Retinal pigment epithelial cell (primary cell): ENCODE measurements at places on chromosomes 1 and 21.
A peak's percentile ranks its signal among the peaks of the same experiment; 100 is the strongest.

DNA sequence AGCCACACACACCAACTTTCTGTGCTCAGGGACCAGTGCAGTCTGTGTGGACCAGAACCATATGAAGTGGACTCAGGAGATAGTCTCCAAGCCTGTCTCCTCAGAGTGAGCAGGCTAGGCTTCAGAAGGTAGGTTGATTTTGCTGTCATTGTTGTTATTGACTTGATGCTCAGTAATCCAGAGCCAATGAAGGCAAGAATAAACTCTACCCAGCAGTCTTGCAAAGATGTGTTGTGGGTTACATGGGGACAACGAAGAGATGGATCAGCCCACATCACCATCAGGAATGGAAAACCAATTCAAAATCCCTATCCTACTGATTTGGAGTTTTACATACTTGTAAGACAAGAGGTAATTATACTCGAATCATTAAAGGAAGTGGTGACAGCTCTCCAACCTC is 37.4 kb downstream of the PHC2 start:
- no peak for DNase-seq

DNA sequence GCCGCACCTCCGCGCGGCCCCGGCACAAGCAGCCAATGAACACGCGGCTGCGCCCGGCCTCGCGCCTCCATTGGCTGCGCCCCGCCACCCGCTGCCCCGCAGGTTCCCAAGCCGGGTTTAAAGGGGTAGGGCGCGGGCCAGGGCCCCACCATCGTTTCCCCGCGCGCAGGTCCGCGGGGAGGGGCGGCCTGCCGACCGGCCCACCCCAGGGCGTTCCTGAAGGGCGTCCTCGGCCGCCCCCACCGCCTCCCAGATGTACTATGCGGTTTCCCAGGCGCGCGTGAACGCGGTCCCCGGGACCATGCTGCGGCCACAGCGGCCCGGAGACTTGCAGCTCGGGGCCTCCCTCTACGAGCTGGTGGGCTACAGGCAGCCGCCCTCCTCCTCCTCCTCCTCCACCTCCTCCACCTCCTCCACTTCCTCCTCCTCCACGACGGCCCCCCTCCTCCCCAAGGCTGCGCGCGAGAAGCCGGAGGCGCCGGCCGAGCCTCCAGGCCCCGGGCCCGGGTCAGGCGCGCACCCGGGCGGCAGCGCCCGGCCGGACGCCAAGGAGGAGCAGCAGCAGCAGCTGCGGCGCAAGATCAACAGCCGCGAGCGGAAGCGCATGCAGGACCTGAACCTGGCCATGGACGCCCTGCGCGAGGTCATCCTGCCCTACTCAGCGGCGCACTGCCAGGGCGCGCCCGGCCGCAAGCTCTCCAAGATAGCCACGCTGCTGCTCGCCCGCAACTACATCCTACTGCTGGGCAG is at the start of gene OLIG1:
TSS of gene OLIG1 (plus strand) at position 148 of the 750 bp plus-strand sequence. CDS start at position 254, 106 bp downstream.
- no peak for DNase-seq

- DNase-seq, result no peak
Observed at GRCh38 chr1:203671047-203671446, 44.4 kb downstream of the ATP2B4 start.

GRCh38 chr1:108107658-108108057 is 92.5 kb downstream of the SLC25A24 start:
- no peak for DNase-seq

DNA sequence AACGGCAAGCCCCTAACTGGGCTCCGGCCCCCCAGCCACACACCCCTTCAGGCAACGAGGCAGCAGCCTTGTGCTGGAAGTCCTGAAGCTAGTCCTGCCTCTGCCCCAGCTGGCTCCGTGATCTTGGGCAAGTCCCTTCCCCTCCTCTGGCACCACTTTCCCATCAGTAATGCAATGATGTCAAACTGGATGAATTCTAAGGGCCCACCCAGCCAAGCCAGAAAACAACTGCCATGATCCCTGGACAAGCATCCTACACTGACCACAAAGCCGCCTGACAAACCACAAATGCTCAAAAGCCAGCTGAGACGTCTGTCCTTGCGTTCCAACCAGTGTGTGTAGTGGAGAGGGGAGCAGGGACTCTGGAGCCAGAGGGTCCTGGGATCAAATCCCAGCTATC is 26.8 kb downstream of the IFFO2 start:
- DNase-seq, result no peak

DNA sequence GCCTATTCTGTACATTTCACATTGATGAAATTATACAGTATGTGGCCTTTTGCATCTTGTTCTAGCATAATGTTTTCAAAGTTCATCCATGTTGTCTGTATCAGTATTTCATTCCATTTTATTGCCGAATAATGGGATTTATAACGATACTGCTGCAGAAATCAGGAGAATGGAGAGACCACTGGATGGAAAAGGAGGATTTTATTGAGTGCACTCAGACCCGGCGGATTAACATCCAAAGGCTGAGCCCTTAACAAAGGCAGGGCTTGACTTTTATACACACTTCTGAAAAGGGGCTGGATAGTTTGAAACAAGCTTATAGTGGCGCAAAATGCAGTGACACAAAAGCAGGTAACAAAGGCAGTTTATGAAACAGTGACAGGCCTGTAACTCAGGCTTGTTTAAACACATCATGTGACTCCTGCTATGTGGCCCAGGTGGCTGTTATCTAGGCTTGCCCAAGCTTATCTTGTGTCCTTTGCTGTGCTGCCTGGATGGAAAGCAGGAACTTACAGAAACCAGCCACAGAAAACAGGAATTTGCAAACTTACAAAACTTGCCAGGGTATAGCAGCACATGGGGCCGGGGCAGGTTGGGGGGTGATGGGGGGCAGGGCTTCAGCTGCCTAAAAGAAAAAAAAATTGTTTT is 32.8 kb upstream of the KCNJ15 start:
- no peak for DNase-seq

DNA sequence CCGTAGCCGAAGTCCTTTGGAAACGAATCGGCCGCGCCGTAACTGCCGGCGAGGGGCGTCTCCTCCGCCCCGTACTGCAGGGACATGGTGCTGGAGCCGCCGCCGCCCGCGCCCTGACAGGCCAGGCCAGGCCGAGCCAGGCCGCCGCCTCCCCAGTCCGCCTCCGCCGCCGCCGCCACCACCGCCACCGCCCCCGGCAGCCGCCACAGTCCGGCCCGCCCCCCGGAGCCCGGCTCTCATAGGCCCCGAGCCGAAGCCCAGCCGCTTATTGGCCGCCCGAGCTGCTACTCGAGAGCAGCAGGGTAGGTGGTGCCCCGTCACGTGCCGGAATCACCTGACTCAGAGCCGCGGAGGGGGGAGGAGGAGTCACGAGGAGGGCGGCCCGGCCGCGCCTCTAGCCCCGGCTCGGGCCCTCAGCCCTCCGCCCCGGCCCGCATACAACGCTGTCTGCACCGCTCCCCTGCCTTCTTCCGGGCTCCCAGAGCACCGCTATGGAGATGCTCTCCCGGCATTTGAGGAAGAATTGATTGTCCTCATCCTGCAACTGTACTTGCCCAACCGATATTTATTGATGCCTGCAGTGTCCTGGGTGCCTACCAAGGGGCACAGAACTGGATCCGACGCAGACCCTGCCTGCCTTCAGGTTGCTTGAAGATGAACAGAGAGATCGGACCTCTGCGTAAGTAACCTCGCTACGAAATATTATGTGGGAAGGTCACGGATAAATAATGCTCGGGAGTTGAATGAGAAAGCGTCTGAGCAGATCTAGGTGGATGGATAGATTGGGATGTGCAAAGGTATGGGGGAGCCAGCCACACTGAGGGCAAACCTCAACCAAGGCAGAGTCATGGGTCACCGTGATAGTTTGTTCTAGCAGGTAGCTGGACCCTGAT is at the start of gene RRAGC:
TSS of gene RRAGC (minus strand) at position 212 of the 893 bp plus-strand sequence. CDS start at position 86, 126 bp downstream.
- DNase-seq, result peak; percentile 90

GRCh38 chr1:169112241-169112640 is 5.8 kb downstream of the ATP1B1 start:
- no peak for DNase-seq

DNA sequence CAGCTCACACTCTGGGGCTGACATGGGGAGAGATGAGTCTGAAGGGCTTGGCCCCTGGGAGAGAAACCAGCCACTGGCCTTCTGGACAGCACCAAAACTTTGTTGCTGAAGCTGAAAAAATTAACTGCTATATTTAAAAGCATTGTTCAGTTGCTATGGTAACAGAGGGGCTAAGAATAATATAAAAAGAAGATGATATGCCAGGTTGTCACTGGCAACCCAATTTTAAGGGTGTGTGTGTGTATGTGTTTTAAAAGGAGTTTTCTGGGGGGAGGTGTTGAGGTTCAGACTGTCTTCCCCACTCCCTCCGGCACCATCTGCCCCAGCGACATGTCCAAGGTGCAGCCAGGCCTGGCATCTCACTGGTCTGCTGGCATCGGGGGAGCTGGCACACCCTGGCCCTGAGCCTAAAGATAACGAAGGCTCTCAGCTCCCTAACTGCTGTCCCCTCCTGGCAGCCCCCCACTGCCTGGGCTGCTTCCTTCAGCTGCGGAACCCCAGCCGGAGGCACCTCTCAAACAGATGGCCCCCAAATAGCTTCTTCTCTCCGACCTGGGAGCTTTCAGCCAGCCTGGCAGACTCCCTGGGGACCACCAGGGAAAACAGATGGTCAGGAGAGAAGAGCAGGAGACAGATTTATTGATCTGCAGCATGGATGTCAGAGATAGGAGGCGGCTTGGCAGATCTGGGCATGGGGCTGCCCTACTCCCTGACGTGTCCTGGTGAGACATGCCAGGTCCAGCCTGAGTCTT is 203.9 kb downstream of the HIVEP3 start:
- no peak for DNase-seq

GRCh38 chr1:29397256-29397590 is 160.9 kb downstream of the PTPRU start:
- DNase-seq, result no peak

DNA sequence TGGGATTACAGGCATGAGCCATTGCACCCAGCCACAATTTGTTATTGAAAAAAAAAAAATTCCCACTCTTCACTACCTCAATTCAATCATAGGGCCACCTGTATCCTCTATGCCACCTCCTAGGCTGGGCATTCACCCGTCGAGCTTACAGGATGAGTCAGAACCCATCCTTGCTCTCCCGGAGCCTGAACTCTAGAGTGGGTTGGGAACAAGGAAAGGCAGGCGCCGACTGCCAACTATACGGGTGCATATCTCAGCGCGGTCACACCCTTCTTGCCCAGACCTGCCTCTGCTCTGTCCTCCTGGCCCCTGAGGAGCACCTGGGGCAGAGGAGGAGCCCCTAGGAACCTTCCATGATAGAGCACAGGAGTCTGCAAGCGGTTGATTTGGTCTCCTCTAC is 21.4 kb upstream of the LBR start:
- no peak for DNase-seq

DNA sequence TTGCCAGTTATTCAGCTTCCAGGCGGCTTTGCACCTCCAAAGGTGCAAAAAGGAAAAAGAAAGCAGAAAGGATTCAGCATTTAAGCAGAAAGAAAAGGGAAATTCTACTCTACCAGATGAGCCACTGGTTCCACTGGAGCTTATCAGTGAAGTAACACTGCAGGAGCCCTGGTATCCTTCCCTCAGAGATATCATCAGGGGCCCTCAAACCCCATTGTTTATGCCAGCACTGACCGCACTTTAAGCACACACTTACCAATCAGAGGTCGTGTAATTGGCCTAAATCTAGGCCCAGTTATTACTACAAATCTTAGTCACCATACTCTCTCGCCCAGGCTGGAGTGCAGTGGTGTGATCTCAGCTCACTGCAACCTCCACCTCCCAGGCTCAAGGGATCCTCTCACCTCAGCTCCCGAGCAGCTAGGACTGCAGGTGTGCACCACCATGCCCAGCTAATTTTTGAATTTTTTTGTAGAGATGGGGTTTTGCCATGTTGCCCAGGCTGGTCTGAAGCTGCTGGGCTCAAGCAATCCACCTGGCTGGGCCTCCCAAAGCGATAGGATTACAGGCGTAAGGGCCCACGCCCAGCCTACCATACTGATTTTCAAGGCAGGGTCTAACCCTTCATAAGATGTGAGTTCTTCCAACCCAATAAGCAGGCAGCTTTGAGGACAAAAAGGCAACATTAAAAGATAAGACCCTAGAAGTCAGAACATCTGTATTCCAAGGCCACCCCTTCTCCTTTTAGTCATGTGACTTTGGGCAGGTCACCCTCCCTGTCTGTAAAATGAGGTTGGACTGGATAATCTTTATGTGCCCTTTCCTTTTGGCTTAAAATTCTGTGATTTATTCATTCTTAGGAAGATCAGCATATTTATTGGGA is 125.3 kb downstream of the SYT2 start:
- DNase-seq, result no peak

GRCh38 chr1:116008656-116009390 is 32.5 kb downstream of the SLC22A15 start:
- no peak for DNase-seq

DNA sequence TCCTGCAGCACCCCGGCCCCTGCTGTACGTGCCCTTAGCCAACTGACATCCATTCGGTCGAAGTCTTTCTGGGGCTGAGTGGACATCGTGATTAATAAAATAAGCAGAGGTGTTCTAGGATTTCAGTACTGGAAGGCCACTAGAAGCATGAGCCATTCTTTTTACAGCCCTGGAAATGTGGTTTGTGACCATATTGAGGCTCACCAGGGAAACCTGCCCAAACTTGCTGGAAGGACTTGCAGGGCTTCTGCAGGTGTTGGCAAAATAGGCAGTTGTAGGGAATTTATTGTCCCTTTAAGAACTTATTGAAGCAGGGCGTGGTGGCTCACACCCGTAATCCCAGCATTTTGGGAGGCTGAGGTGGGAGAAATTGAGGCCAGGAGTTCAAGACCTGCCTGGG is 80.8 kb downstream of the DOP1B start:
- DNase-seq, result no peak

- DNase-seq, result no peak
Observed at GRCh38 chr1:168100315-168101002, 36.3 kb downstream of the GPR161 start.

GRCh38 chr1:62809788-62810187 is 25.9 kb downstream of the ATG4C start:
- DNase-seq, result no peak

GRCh38 chr1:33696962-33697361 is 166.9 kb upstream of the HMGB4 start:
- DNase-seq, result no peak

DNA sequence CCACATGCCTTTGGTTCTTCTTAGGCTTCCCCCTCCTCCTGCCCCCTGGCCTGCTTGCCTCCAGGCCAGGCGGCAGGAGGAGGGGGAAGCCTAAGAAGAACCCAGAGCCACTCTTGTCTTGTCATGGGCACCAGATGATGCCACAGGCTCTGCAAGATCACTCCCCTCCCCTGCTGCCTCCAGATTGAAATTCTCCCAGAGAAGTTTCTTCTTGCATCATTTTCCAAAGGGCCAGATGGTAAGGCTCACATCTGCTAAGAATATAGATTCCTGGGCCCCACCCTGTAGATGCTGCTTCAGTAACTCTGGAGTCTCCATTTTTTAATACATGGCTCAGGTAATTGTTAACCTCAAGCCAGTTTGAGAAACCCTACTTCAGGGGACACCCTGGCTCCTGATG is 60.8 kb downstream of the FAM163A start:
- DNase-seq, result no peak

GRCh38 chr1:81873946-81874345 is 73.2 kb downstream of the ADGRL2 start:
- DNase-seq, result no peak
